GM04504 (cell line): ENCODE measurements at places on chromosomes 7 and 10.

DNA sequence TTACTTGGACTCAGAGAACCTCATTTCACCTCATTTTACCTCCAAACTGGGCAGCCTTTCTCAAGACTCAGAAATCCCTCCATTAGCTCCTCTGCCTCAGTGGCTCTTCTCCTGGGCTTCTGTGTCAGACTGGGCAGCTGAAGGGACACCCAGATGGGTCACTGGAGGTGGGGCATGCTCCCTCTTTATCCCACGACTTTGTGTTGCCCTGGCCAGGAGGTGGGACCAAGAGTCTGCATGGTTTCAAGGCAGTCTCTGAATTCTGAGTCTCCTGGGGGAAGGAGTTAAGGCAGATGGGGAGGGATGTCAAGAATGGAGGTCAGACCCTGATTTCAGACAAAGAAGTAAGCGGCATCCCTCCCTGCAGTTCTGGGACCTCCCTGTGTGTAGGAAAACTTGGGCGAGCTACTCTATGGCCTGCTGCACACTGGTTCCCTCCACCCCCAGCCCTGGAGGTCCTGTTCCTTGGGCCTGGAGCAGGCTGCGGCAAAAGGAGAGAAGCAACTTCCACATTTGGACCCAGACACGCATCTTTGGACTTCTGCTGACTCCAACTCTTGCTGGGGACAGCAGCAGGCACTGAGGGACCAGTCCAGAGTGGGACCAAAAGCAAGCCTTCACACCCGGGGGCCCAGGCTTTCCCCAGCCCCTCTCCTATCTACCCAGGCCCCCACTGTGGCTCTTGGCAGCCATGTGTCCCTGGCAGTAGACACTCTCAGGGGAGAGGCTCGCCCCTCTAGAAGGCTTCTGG is 10.8 kb downstream of the POLL start:
- DNase-seq: no peak

- no peak for DNase-seq
These were observed 93.6 kb downstream of the HIBADH start for GRCh38 chr7:27569106-27569505.

DNA sequence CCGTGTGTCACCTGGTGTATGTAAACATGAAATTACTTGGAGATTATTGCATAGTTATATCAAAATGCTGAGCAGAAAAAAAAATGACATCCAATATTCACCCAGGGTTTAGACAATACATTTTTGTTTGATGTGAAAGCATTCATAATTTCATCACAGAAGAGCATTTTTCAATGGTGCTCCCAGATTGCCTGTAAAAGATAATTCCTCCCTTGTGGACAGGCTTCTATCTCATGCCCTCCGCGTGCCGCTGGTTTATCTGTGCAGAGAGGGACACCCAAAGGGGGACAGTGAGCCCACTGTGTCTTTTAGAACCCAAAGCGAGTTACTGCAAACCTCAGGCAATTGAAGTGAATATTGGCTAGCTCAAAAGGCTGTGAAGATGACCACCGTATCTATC is 126.2 kb upstream of the KLF6 start:
- no peak for DNase-seq

- DNase-seq: peak; percentile 46
These were observed 55.8 kb upstream of the CDCA7L start for GRCh38 chr7:22001345-22002004.

DNA sequence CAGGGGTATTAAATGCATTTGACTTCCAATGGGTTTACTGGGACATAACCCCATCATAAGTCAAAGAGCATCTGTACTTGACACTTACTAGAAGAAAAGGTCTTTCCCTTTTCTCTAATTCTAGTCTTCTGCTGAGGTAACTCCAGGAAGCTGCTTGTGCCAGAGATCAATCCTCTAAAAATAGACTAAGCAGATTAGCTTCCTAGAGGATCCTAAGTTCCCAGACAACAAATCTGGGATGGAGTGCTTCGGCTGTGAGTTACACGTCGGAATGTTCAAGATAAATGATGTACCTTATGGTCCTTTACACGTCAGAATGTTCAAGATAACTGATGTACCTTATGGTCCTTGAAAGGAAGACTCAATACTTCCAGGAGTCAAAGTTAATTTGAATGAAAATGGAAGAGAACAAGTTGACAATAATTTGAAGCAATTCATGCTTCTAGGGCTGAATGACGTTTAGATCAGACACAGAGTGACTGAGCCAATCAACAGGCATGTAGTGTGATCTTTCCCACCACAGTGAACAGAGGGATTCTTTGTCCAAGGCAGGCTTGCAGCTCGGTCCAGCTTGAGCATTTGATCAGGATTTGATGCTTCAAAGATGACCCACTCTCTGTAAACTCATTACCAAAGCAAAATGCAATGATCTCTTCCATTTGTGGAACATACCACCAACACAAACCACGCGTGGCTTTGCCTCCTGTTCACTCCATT is 63.8 kb downstream of the SLC37A3 start:
- no peak for DNase-seq

DNA sequence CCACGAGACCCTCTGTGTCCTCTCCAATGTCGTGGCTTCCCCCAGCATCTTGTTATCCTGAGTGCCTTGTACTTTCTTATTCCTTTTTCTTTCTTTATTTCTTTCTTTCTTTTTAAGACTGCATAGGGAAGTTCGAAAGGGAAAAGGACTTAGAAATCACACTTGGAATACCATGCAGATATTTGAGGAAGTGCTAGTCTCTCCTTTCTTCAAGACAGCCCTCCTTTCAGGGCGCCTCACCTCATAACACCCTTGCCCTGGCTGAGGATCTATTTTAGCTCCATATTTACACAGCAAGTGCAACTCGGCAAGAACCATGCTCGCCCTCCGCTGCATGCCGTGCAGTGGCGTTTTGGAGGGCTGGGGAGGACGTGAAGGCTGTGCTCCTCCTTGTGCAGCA is 232.3 kb upstream of the GLI3 start:
- DNase-seq: no peak

DNA sequence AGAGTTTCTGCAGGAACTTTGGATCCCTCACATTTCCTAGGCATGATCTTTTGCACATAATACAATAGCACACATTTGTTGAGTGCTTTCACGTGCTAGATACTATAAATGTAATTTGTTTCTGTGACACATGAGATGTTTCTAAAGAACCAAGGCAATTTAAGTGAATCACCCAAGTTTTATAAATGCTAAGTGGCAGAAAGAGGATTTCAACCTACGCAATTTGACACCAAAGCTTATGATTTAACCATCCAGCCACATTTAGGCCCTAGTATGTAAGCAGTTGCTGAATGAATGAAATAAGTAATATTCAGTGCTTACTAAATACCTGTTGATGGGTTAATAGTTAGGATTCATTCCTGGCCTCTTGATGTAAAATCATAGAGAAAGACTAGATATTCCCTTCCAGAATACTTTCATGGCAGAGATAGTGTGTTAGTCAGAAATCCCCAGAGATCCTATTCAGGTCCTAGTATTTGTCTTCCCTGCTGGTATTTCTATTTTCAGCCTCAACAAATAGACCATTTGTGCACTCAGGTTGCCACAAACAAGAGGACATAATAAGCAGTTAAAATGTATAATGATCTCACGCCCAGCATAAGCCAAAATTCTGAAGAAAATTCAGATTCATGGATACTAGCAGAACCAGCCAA is 572.6 kb downstream of the IPMK start:
- DNase-seq: no peak

- DNase-seq: no peak
These were observed 177.8 kb downstream of the NSUN6 start for GRCh38 chr10:18473424-18474117.

DNA sequence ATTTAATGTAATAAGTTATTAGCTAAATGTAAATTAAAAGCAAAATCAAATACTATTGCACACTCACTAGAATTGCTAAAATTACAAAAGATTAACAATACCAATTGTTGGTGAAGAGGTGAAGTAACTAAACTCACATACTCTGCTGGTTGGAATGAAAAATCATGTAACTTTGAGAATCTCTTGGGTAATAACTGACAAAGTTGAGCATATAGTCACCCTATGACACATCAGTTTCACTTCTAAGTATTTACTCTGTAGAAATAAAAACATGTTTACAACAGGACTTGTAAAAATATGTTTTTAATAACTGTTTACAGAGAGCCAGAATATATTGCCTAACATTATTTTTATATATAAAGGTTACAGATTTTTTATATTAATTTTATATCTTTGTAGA is 33.6 kb downstream of the CNTNAP2 start:
- no peak for DNase-seq

GRCh38 chr7:107471292-107472070 is 1.6 kb downstream of the GPR22 start:
- no peak for DNase-seq

DNA sequence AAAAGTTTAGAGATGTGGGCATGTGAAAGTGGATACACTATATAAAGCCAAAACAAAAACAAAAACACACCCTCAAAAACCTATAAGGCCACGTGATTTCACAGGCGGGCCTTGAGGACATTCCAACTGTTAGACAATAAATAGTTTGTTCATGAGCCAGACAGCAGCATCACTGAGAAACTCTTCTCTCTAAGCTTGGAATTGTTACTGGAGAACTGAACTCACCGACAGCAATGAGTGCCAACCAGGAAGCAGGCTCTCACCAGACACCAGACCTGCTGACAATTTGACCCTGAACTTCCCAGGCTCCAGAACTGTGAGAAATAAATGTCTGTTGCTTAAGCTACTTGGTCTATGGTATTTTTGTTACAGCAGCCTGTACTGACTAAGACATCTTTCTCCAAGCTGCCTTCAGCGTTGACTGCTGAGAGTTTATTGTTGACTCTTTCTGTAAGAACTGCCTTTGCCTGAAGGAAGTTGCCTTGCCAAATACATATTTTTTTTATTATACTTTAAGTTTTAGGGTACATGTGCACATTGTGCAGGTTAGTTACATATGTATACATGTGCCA is 107.5 kb downstream of the EPDR1 start:
- DNase-seq: no peak

- no peak for DNase-seq
These were observed 16.8 kb upstream of the GPR15LG start for GRCh38 chr10:84156768-84157167.

DNA sequence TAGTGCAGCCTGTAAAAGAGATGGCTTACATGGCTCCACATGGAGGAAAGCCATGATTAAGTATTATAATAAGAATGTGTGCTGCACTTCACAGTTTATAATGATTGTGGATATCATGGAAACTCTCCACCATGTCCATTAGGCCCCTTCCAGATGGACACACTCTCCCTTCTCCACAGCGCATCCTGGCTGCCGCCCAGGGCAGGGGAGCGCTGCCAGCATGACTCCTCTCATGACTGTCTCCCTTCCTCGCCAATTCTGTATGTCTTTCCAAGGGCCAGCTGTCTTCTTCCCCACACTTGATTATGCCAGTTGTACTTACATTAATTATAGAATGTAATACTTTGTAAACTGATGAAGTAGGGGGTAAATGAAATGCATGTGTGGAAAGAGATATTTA is 259.3 kb upstream of the TMEM72 start:
- peak; percentile 48 for DNase-seq

DNA sequence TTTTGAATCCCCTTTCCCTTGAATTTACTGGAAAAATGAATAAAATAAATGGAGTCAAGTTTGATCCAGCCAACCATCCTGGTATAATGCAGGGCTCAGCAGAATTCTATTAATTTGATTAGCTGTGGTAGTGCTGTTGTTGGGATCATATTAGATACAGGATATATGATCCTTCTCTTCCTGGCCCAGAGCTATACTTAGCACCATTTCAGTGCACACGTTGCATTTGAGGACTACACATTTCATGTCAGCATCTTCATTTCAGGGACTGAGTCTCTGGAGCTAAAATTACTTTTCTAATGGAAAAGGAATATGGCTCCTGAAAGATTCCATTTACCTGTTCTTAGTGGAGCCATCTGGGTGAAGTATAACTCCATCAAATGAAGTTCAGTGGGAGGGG is 240.3 kb downstream of the BMPER start:
- DNase-seq: no peak

DNA sequence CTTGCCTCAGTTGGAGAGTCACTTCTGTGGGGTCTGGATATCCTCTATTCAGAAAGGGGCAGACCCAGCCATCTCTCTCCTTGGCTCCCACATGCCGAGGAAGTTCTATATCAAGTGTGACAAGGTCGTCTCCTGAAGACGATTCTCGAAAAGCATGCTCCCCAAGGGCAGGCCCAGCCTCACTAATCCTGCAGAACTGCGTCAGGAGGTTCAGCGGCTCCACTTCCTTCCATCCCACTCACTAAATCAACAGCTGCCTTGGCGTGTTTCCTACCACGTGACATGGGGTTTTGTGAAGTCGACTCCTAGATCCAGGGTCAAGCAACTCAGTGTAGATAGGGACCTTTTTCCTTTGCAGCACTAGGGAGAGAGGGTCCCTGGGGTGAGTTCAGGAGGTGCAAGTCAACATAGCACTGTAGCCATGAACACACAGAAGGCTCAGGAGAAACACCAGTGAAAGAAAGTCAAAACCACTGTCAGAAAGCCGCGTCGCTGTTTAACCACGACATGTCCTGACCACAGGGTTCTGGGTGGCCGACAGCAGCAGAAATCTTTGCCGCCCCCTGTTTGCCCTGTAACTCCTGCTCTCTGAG is 156.4 kb downstream of the PRPF18 start:
- DNase-seq: no peak

GRCh38 chr7:101614939-101615302 is 14.2 kb downstream of the MYL10 start:
- DNase-seq: no peak

DNA sequence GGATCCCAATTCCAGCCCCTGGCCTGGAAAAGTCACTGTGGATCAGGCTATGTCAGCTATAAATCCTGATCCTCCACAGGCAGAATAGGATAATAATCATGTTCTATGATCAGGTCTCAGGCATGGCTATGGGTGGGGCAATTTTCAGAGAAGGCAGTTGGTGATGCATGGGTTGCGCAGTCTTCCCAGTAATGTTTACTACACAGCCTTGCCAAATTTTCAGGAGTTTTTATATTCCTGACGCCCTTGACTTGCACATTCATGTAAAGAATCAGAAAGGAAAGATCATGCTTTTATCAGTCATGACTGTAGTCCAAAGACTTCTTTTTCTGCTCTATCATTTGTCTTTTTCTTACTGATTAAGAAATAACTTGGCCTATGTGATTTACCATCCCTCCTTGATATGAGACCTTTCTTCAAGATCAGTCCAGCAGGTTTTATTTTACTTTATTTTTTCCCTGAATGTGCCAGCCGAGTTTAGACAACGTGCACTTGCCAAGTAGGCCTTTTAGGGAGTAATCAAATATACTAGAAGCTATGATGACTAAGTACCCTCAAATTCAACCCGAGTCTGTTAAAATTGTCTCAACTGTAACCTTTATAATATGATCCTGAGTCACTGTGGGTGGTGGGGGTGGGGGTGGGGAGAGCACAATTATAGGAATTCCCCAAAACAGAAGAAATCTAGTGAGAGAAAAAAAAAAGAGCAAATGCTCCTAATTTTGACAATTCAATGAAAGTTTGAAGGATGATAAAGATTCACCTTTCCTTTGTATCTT is 31.9 kb downstream of the ARL4A start:
- DNase-seq: no peak

GRCh38 chr7:137962875-137963507 is 38.9 kb downstream of the CREB3L2 start:
- no peak for DNase-seq

- no peak for DNase-seq
These were observed 6.0 kb downstream of the SRGN start for GRCh38 chr10:69093933-69094332.
